ENCODE measurements at places on chromosomes 13 and 19.
A peak's percentile ranks its signal among the peaks of the same experiment; 100 is the strongest.

DNA sequence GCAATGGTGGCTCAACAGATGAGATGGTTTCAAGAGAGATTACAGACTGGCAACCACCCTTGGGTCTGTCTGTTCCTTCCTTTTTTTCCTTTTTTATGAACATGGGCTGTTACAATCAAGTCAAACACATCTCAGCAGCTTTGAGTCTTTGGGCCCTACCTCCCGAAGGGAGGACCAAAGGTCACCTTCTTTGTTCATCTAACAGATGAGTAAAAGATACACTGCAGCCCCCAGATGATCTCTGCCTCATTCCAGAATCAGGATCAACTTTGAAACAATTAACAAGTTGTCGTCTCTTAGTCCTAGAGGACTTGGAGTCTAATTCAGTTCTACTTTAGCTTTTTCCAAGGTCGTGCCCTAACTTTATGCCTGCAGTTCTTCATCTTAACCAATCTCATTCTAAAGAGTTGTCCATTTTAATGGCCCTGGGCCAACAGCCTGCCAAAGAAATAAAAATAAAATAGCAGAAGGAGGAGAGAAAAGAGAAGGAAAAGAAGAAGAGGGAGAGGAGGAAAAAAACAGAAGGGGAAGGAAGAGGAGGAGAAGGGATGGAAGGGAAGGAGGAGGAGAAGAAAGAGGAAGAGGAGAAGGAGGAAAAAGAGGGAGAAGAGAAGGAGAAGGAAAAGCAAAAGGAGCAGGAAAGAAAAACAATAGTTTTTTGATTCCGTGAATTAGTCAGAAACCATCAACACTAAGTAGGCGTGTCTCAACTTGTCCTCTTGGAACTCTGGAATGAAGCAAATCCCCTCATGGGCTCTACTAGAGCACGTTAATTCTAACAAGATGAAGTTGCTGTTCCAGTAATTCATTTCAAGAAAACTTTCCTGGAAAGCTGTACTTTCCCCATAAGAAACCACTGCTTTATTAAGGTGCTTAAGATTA lies 281.2 kb downstream of the FOXO1 start:
- H3K27ac ChIP-seq: no peak overlapping the region
- H3K4me1 ChIP-seq: peaks cover 6% of the 10 kb centered on the region
- no peak overlapping the region for H3K4me3 ChIP-seq
- H3K36me3 ChIP-seq: no peaks in the 10 kb centered on the region
- no peak for DNase-seq

DNA sequence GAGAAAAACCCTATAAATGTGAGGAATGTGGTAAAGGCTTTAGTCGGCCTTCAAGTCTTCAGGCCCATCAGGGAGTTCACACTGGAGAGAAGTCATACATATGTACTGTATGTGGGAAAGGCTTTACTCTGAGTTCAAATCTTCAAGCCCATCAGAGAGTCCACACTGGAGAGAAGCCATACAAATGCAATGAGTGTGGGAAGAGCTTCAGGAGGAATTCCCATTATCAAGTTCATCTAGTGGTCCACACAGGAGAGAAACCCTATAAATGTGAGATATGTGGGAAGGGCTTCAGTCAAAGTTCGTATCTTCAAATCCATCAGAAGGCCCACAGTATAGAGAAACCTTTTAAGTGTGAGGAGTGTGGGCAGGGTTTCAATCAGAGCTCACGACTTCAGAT lies 11.7 kb downstream of the ZNF226 start:
- no peak overlapping the region for H3K4me3 ChIP-seq
- no peak for DNase-seq
- H3K4me1 ChIP-seq: no peaks in the 10 kb centered on the region
- no peaks in the 10 kb centered on the region for H3K27me3 ChIP-seq
- no peak overlapping the region for H3K27ac ChIP-seq

GRCh38 chr13:102970542-102970941 lies 95.7 kb downstream of the SLC10A2 start:
- no peak overlapping the region for H3K27ac ChIP-seq
- no peaks in the 10 kb centered on the region for H3K36me3 ChIP-seq
- no peak for DNase-seq
- H3K4me3 ChIP-seq: no peak overlapping the region

GRCh38 chr13:94309997-94310855 lies 169.3 kb downstream of the DCT start:
- H3K4me3 ChIP-seq: no peak overlapping the region
- no peak for DNase-seq
- no peaks in the 10 kb centered on the region for H3K36me3 ChIP-seq
- H3K4me1 ChIP-seq: peaks cover 13% of the 10 kb centered on the region
- no peak overlapping the region for H3K27ac ChIP-seq

DNA sequence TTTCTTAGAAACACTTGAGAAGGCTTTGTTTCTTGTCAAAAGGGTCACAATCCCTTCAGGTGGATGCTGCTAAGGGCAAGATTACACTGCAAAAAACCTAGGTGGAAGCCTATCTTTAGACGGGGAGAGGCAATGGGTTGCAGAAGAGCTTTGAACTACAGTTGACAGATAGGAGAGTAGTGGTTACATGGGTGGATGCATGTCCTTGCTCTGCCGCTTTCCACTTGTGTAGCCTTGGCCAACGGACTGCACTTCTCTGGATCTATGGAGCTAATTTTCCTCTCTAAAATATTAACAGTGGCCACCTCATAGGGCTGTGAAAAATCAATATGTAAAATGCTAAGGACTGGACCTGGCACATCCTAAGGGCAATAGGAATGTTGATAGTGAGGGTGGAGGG lies 980 bp downstream of the BCKDHA start:
- H3K4me3 ChIP-seq: peak overlapping the region; percentile 99
- no peaks in the 10 kb centered on the region for H3K27me3 ChIP-seq
- H3K27ac ChIP-seq: peak overlapping the region; percentile 100

DNA sequence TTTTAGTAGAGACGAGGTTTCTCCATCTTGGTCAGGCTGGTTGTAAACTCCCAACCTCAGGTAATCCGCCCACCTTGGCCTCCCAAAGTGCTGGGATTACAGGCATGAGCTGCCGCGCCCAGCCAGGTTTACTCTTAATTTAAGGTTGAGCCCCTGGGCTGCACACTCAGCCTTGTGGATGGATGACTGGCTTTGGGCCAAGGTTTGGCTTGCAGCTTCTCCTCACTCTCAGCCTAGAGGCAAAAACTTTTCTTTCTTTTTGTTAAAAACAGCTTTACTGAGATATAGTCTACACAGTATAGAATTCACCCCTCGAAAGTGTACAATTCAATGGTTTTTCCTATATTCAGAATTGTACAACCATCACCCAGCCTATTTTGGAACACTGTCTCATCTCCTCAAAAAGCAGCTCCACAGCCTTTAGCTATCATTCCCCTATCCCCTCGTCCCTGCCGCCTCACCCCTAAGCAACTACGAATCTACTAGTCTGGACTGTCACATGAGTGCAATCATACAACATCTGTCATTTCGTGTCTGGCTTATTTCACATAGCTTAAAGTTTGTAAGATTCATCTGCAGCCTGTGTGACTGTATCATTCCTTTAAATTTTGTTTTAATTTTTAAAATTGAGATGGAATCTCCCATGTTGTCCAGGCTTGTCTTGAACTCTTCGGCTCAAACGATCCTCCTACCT lies 14.5 kb upstream of the TSPAN16 start:
- no peaks in the 10 kb centered on the region for H3K27me3 ChIP-seq
- peak overlapping the region; percentile 8 for H3K4me3 ChIP-seq
- no peak for DNase-seq
- H3K4me1 ChIP-seq: peaks cover 5% of the 10 kb centered on the region

DNA sequence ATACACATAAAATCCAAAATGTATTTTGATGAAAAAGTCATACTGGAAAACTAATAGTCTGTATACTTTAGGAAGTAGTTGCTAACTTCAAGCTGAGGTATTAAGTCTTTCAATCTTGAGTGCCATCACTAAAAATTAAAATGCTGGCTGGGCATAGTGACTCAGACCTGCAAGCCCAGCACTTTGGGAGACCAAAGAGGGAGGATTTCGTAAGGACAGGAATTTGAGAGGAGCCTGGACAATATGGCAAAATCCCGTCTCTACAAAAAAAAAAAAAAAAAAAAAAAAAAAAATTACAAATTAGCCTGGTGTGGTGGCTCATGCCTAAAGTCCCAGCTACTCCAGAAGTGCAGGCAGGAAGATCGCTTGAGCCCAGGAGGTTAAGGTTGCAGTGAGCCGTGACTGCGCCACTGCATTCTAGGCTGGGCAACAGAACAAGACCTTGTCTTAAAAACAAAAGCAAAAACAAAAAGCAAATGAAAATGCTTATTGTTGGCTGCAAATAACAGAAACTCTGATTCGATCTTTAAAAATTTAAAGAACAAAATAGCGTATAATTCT lies 1994.2 kb upstream of the PCDH20 start:
- H3K27me3 ChIP-seq: no peaks in the 10 kb centered on the region
- DNase-seq: no peak
- no peak overlapping the region for H3K4me3 ChIP-seq
- H3K36me3 ChIP-seq: no peaks in the 10 kb centered on the region

DNA sequence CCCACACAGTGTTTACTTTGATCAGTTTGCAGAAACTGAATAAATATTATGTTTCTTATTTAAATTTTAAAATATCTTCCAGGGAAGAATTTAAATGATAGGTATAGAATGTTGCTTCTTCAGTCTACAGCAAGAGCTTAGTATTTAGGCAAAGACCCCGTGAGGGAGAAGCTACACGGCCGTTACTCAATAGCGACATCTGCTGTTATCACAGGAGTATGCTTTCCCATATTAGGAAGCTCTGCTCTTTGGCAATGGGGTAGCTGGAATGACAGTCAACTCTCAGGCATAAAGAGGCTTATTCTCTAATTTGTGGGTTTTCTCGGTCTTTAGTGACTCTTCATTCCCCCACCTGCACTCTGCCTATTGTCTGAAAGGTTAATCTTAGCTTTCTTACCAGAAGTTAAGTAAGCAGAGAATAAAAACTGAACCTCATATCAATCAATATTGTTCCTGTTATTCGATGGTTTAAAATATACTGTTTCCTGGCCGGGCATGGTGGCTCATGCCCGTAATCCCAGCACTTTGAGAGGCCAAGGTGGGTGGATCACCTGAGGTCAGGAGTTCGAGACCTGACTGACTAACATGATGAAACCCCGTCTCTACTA lies 13.2 kb upstream of the LHFPL6 start:
- peaks cover 6% of the 10 kb centered on the region for H3K4me1 ChIP-seq
- H3K4me3 ChIP-seq: no peak overlapping the region
- no peak overlapping the region for H3K27ac ChIP-seq

GRCh38 chr19:55133639-55134444 lies 15.2 kb downstream of the TNNT1 start:
- H3K27ac ChIP-seq: peak overlapping the region; percentile 76
- DNase-seq: no peak
- H3K36me3 ChIP-seq: peaks cover 3% of the 10 kb centered on the region
- no peak overlapping the region for H3K4me3 ChIP-seq
- H3K27me3 ChIP-seq: peaks cover 19% of the 10 kb centered on the region

GRCh38 chr19:6212403-6213265 lies 67.1 kb downstream of the MLLT1 start:
- peaks cover 6% of the 10 kb centered on the region for H3K36me3 ChIP-seq
- DNase-seq: peak; percentile 63
- H3K27me3 ChIP-seq: no peaks in the 10 kb centered on the region
- H3K4me3 ChIP-seq: no peak overlapping the region
- H3K4me1 ChIP-seq: peaks cover 11% of the 10 kb centered on the region

DNA sequence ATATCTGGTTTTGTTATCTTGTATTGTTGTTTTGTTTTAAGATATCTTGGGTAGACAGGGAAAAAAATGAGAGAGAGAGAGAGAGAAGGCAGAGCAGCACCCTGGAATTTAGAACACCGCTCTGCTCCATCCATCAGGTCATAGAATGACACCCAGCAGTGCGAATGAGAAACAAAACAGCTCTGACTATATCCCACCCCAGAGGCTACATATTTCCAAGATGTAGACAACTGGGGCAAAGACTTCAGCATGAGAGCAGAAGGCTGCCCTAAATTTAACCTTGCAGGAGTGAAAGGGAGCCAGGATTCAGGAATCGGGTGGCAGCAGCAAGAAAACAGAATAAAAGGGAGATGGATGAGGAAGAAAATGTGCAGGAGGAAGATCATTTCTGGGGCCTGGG lies 46.5 kb downstream of the TNFSF13B start:
- DNase-seq: no peak
- no peak overlapping the region for H3K4me3 ChIP-seq
- no peaks in the 10 kb centered on the region for H3K4me1 ChIP-seq

- H3K4me3 ChIP-seq: no peak overlapping the region
- DNase-seq: no peak
- peaks cover 47% of the 10 kb centered on the region for H3K36me3 ChIP-seq
Observed at GRCh38 chr13:106493533-106494220, 41.8 kb downstream of the EFNB2 start.

DNA sequence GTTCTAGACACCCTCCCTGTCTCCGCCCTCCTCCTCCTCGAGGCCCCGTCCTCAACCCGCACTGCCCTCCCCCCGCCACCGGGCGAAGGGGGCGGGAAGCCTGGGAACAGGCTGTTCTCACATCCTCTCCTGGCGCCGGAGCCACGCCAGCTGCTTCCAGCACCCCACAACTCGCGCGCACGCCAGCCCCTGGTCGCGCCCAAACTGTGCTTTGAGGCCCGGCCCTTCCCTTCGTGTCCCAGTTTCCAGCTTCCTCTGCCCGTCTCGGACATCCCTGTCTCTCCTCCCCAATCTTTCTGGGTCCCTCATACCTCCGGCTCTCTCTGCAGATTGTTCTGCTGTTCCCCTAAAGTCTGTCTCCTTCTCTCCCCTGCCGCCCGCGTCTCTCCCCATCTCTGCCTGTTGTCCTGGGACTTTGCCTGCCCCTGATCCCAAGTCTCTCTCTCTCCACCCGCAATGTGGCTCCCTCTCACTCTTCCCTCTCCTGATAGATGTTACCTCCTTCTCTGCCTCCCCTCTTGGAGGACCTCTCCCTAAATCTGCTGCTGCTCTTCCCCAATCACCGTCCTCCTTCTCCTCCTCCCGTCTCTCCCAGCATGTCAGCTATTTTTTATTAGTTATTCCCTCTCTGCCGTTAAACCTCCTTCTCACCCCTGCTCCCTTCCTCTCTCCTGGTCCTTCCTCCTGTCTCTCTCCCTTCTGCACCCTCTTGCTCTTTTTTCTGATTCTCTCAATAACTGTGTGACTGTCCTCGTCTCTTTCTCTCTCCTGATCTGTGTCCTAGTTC lies 14.2 kb downstream of the DPF1 start:
- DNase-seq: no peak
- peaks cover 17% of the 10 kb centered on the region for H3K27me3 ChIP-seq
- peaks cover 6% of the 10 kb centered on the region for H3K36me3 ChIP-seq
- peak overlapping the region; percentile 84 for H3K27ac ChIP-seq
- peaks cover 18% of the 10 kb centered on the region for H3K4me1 ChIP-seq

DNA sequence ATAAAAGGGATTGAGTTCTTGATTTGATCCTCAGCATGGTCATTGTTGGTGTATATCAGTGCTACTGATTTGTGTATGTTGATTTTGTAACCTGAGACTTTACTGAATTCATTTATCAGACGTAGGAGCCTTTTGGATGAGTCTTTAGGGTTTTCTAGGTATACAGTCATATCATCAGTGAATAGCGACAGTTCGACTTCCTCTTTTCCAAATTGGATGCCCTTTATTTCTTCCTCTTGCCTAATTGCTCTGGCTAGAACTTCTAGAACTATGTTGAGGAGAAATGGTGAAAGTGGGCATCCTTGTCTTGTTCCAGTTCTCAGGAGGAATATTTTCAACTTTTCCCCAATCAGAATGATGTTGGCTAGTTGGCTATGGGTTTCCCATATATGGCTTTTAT lies 27.0 kb downstream of the POMP start:
- no peaks in the 10 kb centered on the region for H3K36me3 ChIP-seq
- no peaks in the 10 kb centered on the region for H3K4me1 ChIP-seq
- H3K4me3 ChIP-seq: no peak overlapping the region
- DNase-seq: no peak
- peaks cover 6% of the 10 kb centered on the region for H3K27me3 ChIP-seq
- no peak overlapping the region for H3K27ac ChIP-seq

- H3K4me3 ChIP-seq: peak overlapping the region; percentile 23
- no peak overlapping the region for H3K27ac ChIP-seq
- peaks cover 10% of the 10 kb centered on the region for H3K4me1 ChIP-seq
- no peaks in the 10 kb centered on the region for H3K36me3 ChIP-seq
- no peaks in the 10 kb centered on the region for H3K27me3 ChIP-seq
- no peak for DNase-seq
Observed at GRCh38 chr13:105611424-105611823, 924.0 kb downstream of the EFNB2 start.

All from type B pancreatic cell (in vitro differentiated cells).